Caco-2 (cell line): ENCODE measurements at places on chromosomes 13 and 19.

DNA sequence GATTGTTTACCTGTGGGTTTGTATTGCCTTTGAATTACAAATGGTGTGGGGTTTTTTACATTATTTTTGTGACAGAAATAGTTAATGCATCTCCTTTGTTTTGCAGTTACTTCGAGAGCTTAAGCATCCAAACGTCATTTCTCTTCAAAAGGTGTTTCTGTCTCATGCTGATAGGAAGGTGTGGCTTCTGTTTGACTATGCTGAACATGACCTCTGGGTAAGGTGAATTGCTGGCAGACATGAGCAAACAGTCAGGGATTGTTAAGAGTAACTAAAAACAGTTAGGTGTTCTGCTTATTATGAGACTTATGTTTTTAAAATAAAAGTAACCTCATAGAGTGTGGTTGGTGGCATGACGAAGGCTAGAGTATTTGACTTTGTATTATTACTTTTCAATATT lies 95.0 kb downstream of the CDK8 start:
- DNase-seq = no peak

DNA sequence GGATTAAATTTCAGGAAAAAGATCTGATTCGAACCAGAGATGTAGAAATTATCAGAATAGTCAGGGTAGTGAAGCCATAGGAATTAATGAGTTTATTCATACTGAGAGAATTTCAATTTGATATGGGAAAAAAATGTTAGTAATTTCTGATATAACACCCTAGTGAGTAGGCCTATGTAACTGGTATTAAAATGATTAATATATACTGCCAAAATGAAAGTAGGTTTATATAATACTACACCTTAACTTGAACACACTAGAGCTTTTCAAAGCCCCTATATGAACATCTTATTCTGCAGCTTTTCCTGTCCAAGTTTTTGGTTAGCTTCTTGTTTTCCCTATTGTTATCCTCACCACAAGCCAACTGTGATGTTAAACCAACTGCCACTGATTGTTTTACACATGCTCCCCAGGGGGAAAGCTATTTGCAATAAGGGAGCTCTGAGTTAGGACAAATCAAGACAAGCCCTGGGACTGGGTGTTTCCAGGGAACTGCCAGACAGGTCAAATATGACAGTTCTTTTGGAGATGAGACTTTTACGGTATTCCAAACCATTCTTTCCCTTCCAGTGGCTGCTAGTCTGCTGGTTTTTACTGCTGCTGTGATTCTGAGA lies 45.3 kb downstream of the FNDC3A start:
- DNase-seq = no peak

DNA sequence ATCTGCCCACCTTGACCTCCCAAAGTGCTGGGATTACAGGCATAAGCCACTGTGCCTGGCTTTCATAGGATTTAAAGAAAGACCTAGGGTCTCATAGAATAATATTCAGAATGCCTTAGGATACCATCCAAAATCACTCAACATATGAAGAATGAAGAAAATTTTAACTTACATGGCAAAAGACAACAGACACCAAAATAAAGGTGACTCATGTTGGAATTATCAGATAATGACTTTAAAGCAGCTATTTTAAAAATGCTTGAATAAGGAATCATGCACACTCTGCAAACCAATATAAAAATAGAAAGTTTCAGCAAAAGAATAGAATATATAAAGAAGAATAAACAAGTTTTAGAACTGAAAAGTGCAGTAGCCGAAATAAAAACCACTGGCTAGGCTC lies 29.3 kb downstream of the ZNF566 start:
- no peak for DNase-seq

- DNase-seq = no peak
These were observed 167.9 kb downstream of the KLF12 start for GRCh38 chr13:73966331-73966730.

DNA sequence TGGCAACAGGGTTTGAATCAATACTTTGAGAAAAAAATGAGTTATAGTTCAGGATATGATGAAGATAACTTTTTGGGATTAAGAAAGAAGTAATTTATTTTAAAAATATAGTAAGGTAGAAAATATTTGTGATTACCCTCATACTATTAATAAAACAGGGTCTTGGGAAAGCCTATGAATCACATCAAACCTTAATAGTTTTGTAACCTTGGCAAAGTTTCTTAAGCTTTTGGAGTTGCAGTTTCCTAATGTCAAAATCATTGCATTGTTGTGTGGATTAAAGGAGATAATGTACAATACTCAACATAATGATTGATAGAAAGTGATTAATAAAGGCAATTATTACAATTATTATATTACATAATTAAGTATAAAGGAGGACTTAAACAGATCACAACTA lies 149.0 kb downstream of the LMO7 start:
- no peak for DNase-seq

DNA sequence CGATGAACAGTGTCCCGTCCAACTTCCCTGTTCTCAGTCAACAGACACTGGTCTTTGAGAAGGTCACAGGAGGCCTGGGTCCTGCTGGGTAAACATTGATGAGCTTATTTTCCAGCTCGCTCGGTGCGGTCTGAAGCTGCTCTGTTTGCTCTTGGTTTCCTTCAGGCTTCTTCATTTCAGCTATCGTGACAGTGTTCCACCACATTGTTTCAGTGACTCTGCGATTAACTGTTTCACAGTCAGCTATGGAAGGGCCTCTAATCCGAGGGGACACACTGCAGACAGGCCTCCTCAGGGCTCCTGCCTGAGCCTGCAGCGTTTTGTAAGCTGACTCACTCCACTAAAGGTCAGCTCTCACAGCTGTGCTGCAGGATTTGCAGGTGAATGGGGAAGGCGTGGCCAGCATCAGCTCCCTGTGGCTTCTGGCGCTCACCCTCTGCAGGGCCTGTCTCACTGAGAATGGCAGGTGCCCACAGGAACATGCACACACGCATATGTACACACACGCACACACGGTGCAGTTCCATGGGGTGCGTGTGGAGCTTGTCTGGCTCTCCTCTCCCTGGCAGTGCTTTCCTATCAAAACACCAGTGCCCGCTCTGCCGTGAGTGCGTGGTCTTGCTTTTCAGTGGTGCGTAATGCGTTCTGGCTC lies 62.9 kb upstream of the MCF2L start:
- DNase-seq = no peak

DNA sequence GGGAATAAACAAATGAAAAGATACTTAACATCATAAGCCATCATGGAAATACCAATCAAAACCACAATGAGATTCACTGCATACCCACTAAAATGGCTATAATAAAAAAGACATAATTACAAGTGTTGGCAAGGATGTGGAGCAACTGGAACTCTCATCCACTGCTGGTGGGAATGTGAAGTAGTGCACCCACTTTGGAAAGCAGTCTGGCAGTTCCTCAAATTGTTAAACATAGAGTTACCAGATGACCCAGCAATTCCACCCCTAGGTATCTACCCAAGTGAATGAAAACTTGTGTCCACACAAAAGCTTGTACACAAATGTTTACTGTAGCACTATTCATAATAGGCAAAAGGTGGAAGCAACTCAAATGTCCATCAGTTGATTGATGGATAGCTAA lies 46.9 kb downstream of the FLT1 start:
- DNase-seq = no peak

DNA sequence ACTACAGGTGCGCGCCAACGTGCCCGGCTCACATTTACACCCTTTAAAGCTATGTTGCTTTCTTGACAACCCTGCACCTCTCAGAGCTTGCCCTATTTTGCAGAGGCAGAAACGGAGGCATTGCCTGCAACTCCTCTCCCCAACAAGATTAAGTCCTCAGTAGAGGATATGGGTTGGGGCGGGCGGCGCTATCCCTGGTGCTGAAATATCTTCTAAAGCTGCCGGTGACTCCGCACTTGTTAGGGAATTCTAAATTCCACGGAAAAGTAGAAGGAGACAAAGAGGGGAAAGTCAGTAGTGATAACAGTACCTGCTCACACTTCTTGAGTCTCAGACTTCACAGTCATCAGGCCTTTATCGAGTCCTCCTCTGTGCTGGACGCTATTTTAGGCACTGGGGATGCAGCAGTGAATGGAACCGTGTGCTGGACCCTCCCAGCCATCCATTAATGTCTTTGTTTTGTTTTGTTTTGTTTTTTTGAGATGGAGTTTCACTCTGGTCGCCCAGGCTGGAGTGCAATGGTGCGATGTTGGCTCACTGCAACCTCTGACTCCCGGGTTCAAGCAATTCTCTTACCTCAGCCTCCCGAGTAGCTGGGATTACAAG lies 18.0 kb downstream of the SLC5A5 start:
- DNase-seq = peak; percentile 70

- peak; percentile 57 for DNase-seq
These were observed 926 bp downstream of the PRR12 start for GRCh38 chr19:49591731-49592485.

DNA sequence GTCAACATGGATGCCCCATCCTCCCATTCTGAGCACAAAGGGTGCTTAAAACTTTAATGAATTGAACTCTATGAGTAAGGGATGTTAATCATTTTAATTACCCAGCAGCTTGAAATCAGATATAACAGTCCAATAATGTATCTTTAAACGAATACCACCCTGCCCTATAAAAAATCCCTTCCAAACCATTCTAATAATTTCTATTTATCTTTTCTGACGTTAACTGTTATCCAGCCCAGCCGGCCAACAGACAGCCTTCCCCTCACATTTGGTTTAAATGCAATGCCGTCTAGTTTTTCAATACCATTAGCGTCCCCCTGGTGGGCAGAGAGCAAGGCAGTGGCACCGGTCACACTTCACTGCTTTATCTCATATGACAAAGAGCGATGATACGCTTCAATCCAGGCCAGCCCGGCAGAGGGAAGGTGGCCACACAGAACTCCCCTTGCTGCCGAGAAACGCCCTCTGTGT lies 402.2 kb upstream of the ZNF507 start:
- no peak for DNase-seq

- no peak for DNase-seq
These were observed 171.4 kb downstream of the SUCLA2 start for GRCh38 chr13:47829690-47830089.
